Esophagus squamous epithelium (tissue), 5 donors: ENCODE measurements at places on chromosomes 7 and 10.

- DNase-seq = no peak
- H3K4me3 ChIP-seq = no peak overlapping the region
- no peak overlapping the region for H3K27ac ChIP-seq
- H3K27me3 ChIP-seq = no peaks in the 10 kb centered on the region
- no peaks in the 10 kb centered on the region for H3K36me3 ChIP-seq
Observed at GRCh38 chr7:19834566-19834965, 61.1 kb upstream of the TMEM196 start.

- no peaks in the 10 kb centered on the region for H3K27me3 ChIP-seq
- H3K4me1 ChIP-seq = peaks cover 9% of the 10 kb centered on the region
- no peak overlapping the region for H3K4me3 ChIP-seq
- peak overlapping the region; percentile 39 for H3K27ac ChIP-seq
- H3K36me3 ChIP-seq = no peaks in the 10 kb centered on the region
Observed at GRCh38 chr7:12802070-12802469, 114.6 kb downstream of the ARL4A start.

- DNase-seq = no peak
- no peaks in the 10 kb centered on the region for H3K36me3 ChIP-seq
- H3K4me1 ChIP-seq = no peaks in the 10 kb centered on the region
- H3K4me3 ChIP-seq = no peak overlapping the region
- H3K27ac ChIP-seq = no peak overlapping the region
- H3K27me3 ChIP-seq = no peaks in the 10 kb centered on the region
Observed at GRCh38 chr7:123996327-123996625, 36.6 kb downstream of the TMEM229A start.

DNA sequence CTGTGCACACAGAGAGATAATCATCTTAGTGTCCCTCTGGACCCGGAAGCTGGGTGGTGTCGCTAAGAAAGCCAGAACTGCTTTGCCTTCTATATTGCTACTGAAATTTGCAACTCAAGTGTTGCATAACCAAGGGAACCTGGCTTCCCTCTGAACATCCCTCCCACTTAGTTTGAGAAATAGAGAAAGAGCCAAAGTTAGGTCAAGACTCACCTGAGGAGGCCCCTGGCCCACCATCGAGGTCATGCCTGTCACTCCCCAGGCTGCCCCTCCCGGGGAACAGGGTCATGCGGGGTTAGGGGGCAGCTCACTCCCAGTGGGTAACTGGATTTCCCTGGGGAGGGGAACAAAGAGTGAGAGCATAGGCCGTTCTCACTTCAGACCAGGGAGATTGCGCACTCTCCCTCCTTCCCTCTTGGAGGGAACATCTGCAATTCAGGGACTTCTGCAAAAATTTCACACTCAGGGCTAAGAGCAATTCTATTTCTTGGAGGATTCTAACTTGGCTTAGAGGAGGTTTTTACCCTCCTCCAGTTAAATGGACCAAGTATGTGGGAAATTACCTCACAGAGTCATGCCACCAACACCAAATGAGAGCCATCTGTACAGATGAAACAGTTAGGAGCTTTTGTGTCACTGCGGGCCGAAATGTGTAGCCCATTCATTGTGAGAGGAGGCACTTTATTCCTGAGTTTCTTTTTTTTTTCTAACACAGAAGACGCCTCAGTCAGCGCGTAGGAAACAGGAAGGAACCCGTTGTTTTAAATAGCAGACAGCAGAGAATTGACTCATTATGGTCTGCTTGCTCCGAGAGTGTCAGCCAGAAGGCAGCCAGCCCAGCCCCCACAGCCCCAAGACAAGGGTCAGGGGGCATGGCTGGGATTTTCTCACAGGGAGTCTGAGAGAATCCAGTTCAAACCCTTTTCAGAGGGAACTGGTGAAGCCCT lies 221.3 kb downstream of the ARHGAP12 start:
- peak overlapping the region; percentile 19 for H3K4me3 ChIP-seq

- peaks cover 19% of the 10 kb centered on the region for H3K36me3 ChIP-seq
- H3K27ac ChIP-seq = no peak overlapping the region
- no peak overlapping the region for H3K4me3 ChIP-seq
- H3K27me3 ChIP-seq = no peaks in the 10 kb centered on the region
Observed at GRCh38 chr7:21476429-21476828, 48.5 kb downstream of the SP4 start.

GRCh38 chr10:19932806-19933371 lies 116.7 kb downstream of the PLXDC2 start:
- H3K4me3 ChIP-seq = no peak overlapping the region
- H3K27ac ChIP-seq = peak overlapping the region; percentile 79
- no peak for DNase-seq
- no peaks in the 10 kb centered on the region for H3K36me3 ChIP-seq
- no peaks in the 10 kb centered on the region for H3K27me3 ChIP-seq

DNA sequence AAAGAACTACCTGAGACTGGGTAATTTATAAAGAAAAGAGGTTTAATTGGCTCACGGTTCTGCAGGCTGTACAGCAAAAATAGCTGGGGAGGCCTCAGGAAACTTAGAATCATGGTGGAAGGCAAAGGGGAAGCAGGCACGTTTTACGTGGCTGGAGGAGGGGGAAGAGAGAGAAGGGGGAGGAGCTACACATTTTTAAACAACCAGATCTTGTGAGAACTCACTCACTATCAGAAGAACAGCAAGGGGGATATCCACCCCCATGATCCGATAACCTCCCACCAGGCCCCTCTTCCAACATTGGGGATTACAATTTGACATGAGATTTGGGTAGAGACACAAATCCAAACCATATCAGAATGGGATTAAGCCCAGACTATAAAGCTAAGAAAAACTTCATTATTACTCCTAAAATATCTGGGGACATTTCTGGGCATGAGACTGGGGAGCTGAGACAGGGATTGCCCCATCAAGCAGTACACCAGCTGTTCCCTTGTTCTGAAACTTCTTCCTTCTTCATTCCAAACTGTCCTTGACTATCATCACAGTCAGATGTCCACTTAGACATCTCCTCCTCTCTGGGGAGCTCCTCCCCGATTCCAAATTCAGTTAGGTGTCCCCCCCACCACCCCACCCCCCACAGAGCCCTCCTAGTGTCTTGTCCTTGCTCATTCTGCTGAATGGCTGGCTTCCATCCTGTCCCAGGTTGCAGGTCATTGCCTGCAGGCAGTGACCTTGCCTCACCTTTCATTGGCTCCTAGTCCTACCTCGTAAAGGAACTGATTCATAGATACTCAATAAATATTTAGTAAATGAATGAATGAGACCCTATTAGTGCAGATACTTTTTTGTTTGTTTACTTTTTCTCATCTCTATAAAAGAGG lies 132.6 kb downstream of the EVX1 start:
- H3K27ac ChIP-seq = no peak overlapping the region
- H3K27me3 ChIP-seq = no peaks in the 10 kb centered on the region
- no peak overlapping the region for H3K4me3 ChIP-seq
- DNase-seq = no peak

DNA sequence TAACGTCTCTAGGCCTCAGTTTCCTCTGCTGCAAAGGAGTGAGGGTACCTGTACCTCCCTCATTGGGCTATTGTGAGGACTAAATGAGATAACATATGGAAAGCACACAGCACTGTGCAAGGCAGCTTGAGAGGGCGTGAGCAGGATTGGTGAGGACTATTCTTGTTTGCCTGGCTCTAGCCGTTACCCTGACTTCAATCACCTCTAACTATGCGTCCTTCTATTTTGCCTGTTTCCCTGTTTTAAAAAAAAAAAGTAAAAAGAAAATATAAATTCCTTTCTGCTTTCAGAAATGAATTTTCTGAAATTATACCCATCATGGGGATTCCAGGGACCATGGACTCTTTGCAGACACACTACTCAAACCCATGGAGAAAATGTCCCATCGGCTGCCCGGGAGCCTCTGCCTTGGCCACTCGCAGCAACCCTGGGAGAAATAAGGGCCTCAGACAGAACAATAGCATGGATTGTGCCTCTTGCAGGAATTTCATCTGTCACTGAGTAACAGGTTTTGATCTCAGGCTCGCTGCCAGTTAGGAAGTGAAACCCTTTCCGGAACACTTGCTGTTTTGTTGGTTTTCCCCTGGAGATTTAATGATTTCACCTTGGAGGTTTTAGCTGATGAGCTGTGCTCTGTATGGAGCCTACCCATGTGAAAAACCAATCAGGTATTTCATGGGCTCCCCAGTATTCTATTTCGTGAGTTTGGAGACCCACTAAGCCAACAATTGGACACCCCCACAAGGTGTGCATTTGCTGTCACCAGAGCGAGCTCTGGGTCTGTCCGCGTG lies 55.6 kb downstream of the STEAP1B start:
- no peaks in the 10 kb centered on the region for H3K36me3 ChIP-seq
- peak overlapping the region; percentile 69 for H3K27ac ChIP-seq
- peaks cover 31% of the 10 kb centered on the region for H3K4me1 ChIP-seq
- no peak overlapping the region for H3K4me3 ChIP-seq

- no peak overlapping the region for H3K27ac ChIP-seq
- no peaks in the 10 kb centered on the region for H3K36me3 ChIP-seq
- no peak for DNase-seq
- no peaks in the 10 kb centered on the region for H3K27me3 ChIP-seq
- no peaks in the 10 kb centered on the region for H3K4me1 ChIP-seq
- no peak overlapping the region for H3K4me3 ChIP-seq
Observed at GRCh38 chr7:45680776-45681175, 106.6 kb downstream of the ADCY1 start.

- no peak overlapping the region for H3K27ac ChIP-seq
- no peaks in the 10 kb centered on the region for H3K4me1 ChIP-seq
- no peaks in the 10 kb centered on the region for H3K27me3 ChIP-seq
- no peaks in the 10 kb centered on the region for H3K36me3 ChIP-seq
- DNase-seq = no peak
Observed at GRCh38 chr7:90574146-90574819, 21.8 kb upstream of the CDK14 start.

DNA sequence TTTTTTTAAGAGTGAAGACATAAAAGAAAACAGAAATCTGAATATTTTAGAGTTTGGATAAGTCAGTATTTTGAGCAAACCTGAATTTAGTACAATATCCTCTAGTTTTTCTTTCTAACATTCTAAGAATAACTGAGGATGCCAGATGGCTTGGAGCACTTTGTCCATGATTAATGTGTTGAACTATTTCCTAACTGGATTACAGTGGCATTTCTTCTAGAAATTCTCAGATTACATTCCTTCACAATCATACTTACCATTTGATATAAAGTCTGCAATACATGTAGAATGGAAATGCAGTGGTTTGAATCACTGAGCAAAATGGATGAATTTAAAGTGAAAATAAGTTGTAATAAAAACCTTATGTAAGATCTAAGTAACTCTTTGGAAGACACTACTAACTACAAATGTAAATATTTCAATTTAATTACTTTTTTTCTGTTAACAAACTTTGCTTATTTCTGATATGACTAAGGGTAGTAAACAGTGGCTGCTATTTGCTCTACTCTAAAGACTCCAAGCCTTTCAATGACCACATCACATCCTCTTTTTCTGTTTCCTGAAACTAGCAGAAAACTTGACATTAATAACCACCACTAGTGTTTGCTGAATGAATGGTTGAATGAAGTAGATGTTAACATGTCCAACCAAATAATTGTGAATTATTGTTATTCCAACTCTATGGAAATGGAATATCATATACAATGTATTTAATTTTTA lies 102.8 kb downstream of the PRKG1 start:
- no peaks in the 10 kb centered on the region for H3K4me1 ChIP-seq
- H3K36me3 ChIP-seq = no peaks in the 10 kb centered on the region
- no peak overlapping the region for H3K4me3 ChIP-seq
- H3K27me3 ChIP-seq = no peaks in the 10 kb centered on the region
- DNase-seq = no peak

- no peaks in the 10 kb centered on the region for H3K36me3 ChIP-seq
- no peak for DNase-seq
- H3K27ac ChIP-seq = no peak overlapping the region
- no peak overlapping the region for H3K4me3 ChIP-seq
Observed at GRCh38 chr10:84665883-84666463, 337.6 kb downstream of the CCSER2 start.

DNA sequence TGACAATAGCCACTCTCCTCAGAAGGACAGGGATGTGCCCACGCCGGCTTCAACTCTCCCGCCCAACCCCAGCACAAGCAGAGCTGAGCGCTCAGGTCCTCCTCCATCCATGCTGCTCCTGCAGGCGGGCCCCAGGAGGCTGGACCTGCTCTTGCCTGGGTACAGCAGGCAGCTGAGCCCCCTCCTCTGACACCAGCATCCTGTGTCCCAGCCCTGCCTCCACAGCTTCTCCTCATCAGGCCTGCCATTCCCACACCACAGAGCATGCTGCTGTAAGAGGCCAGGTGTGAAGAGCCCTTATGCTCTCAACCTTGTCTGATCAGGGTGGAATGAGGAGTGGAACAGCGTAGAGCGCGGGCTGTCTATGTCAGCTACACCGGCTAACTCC lies 302.2 kb downstream of the PTPRN2 start:
- H3K27me3 ChIP-seq = no peaks in the 10 kb centered on the region
- H3K4me1 ChIP-seq = no peaks in the 10 kb centered on the region
- DNase-seq = no peak
- no peak overlapping the region for H3K27ac ChIP-seq
- no peaks in the 10 kb centered on the region for H3K36me3 ChIP-seq
- no peak overlapping the region for H3K4me3 ChIP-seq

DNA sequence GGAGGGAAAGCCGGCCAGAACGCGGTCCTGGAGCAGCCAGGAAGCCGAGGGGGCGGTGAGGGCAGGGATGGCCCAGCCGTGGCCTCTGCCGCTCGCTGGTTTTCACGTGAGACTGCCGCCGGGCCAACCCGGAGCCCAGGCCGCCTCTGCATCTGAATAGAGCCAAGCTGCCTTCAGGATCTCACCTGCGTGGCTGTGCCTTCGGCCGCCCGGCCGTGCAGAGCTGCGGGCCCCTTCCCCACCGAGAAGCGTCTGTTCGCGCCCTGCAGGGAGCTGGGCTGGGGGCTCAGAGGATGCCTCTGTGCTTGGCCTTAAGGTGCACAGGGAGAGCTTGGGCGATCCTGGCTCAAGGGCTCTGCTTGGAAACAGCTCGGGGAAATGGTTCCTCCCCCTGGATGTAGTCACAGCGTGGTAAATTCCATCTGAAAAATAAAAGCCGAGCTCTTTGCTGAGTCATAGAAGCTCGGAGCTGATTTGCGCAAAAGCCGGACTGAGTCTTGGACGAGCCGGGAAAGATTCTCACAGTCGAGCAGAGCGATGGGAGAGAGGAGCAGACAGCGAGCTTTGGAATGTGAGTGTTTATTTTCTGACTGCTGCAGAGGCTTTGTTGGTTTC lies at the start of gene JAKMIP3:
Gene JAKMIP3 (plus strand): TSS at position 456 of the 615 bp plus-strand sequence. CDS start 38,863 bp downstream, outside the sequence.
- H3K27ac ChIP-seq = peak within 1 kb of the TSS; percentile 53
- no peaks in the 10 kb centered on the region for H3K27me3 ChIP-seq
- H3K4me1 ChIP-seq = peaks cover 23% of the 10 kb centered on the region
- peak within 1 kb of the TSS; percentile 68 for H3K4me3 ChIP-seq
- DNase-seq = no peak

DNA sequence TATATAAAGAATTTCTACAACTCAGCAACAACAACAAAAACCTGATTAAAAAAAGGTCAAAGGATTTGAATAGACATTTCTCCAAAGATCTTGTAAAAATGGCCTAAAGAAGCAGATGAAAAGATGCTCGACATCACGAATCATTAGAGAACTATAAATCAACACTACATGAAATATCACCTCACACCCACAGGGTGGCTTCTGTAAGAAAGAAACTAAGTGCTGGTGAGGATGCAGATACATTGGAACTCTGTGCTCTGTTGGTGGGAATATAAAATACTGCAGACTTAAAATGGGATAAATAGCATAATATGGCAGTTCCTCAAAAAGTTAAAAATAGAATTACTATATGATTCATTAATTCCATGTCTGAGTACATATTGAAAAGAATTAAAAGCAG lies 38.3 kb upstream of the CDCA7L start:
- H3K4me3 ChIP-seq = no peak overlapping the region
- no peaks in the 10 kb centered on the region for H3K36me3 ChIP-seq
- H3K4me1 ChIP-seq = no peaks in the 10 kb centered on the region
